SK-N-DZ (cell line): ENCODE measurements at places on chromosomes 3 and 15.

GRCh38 chr15:41878355-41878699 is 15.5 kb downstream of the SPTBN5 start:
- DNase-seq, result no peak

DNA sequence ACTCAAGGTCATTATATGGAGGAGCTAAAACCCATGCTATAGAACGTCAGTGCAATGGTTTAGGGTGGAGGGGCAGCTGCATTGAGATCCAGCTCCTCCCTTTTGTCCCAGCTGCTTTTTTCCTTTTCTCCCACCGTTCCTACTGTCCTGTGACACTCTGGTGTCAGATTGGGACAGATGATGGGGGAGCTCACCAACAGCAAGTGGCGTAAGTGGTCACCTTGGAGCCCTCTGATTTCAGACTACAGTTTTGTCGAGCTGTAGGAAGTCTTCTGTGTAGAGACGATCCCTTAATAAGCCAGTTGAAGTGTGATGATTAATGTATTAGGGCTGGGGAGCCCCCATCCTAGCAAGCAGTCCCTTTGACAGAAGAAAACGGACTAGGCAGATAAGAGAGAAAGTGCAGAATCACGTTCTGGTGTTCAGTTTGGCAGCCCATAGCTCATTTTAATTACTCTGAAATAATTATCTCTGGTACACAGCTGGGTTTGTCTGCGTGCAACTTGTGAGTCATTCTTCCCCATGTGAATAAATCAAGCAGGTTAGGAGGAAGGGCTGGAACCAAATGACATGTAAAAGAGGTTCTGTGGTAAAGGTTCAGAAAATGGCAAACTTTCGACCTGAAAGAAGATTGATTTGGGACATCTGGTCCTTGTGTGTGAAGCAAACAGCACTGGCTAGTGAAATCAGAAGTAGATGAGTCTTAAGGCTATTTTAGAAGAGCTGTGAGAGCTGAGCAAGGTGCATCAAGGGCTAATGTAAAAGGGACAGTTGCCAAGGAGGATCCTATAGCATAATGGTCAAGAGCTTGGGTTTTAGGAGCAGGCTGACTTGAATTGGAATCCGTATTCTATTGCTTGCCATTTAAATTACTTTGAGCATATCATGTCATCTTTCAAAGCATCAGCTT is 241.4 kb downstream of the EDEM1 start:
- no peak for DNase-seq

DNA sequence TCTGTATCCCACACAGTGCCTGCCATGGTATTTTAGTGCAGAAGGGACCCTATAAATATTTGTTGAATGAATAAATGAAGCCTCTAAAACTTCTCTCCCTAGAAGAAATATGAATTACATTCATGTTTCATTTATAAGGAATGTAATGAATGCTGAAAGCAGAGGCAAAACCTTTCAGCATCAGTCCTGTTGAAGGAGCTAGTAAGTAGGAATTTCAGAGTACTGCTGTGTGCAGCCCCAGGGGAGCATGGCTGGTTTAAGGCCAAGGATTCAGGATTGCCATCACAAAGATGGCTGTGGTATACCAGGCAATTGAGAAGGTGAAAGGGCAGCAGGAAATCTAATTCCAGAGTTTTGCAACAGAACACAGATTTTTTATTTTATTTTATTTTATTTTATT is 1131.4 kb downstream of the IGSF11 start:
- DNase-seq, result no peak

DNA sequence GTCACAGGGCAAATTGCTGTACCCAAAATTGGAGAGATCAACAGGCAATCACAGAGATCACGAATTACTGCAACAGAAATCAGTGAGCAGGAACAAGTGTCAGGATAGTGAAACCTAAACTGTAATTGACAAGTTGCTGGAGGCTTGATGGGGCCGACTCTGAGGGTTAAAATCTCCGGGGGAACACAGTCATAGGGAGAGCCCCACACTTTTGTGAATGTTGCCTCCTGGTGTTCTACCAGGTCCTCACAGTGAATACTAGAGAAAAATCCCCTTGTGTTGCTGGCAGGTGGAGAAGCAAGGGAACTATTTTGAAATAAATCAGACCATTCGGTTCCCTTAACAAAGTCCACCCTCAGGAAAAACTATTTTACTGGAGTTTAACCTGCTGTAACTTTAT is 697.5 kb upstream of the CBLB start:
- no peak for DNase-seq

- no peak for DNase-seq
Observed at GRCh38 chr3:13105896-13106250, 32.6 kb upstream of the IQSEC1 start.

DNA sequence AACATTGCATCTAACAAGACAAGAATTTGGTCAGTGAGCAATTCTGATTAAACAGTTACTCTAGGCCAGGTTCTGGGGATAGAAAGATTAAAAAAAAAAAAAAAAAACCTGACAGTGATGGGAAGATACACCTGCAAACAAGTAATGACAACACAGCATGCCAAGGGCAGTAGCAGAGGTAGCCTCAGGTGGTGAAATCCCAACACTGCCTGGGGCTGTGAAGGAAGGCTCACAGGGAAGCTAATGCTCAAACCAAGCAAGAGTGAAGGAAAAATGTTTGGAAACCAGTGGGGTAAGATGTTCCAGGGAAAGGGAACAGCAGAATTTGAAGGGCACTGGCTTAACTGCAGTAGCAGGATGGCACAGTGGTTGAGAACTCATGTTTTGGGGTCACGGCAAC is 8.9 kb downstream of the RTP2 start:
- DNase-seq, result no peak
